ENCODE measurements at places on chromosomes 3 and 15.

DNA sequence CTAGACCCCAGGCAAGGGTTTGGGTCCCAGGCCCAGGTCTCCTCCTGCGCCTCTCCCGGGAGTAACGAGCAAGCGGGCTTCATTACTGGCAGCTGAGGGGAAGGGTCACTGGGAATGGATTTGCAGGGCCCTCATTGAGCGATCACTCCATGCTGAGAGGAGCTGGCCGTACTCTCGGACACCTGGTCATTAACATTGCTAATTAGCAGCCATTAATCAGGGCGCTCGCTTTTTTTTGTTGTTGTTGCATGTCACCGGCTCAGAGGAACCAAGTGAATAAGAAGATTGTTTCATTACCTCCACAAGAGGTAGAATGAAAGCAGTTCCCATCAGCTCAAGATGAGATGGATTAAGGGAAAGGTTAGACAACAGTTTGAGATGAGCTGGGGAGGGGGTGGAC is 293.0 kb upstream of the ATP11B start:
- no peak for DNase-seq

- no peak for DNase-seq
These were observed 4.5 kb upstream of the SCG5 start for GRCh38 chr15:32636908-32637567.

- no peak for DNase-seq
These were observed 154.4 kb downstream of the XXYLT1 start for GRCh38 chr3:195116407-195117185.

DNA sequence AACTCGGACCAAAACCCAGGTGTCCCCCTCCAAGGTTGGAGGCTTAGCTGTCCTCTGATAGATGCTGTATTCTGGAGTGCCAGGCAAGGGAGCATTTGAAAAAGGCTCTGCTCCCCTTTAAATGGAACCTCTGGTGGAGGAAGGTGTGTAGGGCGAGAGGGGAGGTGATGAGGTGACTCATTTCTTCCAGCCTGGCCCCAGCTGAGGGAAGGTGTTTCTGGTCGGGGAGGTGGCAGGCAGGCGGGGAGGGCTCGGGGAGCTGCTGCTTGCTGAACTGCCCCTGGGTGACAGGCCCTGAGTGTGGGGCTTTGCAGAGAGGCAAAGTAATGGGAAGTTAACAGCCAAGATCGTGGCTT is 18.8 kb downstream of the PSTPIP1 start:
- no peak for DNase-seq

DNA sequence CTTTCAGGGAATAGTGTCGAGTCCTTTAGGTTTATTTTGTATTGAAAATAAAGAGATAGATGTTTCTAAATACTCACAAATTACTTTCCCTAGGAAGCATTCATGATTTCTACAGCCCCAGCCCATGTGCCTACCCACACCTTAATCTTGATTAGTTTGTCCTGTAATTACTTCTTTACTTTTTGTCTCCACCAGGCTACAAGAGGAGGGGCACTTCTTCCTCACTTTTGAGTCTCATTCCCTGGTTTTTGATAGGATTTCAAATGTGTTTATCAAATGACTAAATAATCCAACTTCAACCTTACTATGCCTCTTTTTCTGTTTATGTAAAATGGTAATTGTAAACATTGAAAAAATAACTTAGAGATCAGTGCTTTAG is 1.8 kb downstream of the PXK start:
- DNase-seq, result no peak

DNA sequence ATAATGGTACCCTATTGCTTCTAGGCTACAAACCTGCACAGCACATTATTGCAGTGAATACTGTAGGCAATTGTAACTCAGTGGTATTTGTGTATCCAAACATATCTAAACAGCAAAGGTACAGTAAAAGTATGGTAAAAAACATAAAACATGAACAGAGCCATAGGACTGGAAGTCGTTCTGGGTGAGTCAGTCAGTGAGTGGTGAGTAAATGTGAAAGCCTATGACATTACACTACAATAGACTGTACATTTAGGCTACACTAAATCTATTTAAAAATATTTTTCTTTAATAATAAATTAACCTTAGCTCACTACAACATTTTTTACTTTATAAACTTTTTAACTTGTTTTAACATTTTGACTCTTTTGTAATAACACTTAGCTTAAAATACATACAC is 21.3 kb downstream of the RAB6B start:
- DNase-seq, result no peak

DNA sequence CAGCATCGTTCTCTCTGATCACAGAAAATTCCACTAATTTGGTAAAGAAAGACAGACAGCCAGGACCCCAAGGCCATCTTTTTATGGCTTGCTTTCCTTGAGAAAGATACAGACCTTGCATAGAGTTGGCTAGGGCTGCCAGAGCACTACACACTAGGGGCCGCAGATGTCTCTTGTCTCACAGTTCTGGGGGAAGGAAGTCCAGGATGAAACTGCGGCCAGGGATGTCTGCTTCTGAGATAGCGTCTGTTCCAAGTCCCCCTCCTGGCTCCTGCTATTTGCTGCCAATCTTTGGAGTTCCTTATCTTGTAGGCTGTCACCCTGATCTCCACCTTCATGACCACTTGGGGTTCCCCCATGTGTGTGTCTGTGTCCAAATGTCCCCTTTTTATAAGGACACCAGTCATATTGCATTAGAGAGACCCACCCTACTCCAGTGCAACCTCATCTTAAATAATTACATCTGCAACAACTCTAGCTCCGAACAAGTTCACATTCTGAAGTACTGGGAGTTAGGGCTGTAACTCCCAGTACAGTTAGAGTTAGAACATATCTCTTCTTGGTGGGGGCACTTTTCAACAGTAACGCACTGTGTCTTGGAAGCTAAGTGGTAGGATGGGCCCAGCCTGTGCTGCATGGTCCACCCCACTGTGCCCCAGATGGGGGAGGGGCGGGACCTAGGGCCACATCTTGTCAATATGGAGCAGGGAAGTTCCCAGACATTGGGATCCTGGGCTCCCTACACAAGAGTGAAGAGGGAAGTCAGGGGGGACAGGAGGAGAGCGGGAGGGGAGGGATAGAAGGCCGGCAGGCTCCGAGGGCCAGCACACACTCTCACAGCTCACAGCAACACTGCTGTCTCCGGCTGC is 42.2 kb downstream of the KLF15 start:
- no peak for DNase-seq

DNA sequence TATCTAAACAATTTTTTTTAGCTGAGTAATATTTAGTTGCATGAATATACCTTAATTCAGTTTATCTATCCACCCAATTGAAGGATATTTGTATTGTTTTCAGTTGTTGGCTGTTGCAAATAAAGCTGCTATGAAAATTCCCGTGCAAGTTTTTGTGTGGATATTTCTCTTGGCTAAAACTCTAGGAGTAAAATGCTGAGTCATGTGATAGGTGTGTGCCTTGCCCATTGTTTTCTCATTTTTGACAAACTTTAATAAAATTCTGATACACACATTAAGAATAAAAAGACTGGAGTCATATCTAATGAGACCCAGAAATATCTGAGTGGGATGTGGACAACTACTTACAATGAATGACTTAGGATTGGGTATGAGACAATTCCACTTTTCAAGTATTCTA is 78.6 kb downstream of the MDFIC2 start:
- no peak for DNase-seq

- DNase-seq, result no peak
These were observed 135.8 kb downstream of the TCF12 start for GRCh38 chr15:57054204-57054750.

GRCh38 chr3:66744986-66745385 is 244.2 kb upstream of the LRIG1 start:
- no peak for DNase-seq

DNA sequence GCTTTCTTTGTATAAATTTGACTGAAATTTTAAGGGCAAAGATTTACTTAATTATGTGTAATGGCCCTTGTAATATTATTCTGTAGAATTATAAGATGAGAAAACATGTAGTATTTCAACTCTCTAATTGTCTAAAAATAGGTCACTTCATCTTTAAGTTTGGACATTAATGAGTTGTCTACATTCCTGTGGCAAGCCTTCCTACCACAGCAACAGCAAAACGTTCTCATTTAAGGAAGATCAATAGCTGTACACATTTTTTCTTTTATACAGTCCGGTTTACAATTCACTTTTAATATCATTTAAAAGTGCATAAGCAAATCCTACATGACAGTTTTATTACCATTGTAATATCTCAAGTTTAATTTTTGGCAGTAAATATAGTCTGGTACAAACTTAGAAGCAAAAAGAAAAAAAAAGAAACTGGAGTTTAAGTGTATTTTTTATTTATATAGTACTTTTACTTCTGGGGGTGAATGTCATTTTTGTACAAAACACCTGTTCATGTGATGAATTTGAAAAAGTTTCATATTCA is 501.8 kb downstream of the ZPLD1 start:
- no peak for DNase-seq

DNA sequence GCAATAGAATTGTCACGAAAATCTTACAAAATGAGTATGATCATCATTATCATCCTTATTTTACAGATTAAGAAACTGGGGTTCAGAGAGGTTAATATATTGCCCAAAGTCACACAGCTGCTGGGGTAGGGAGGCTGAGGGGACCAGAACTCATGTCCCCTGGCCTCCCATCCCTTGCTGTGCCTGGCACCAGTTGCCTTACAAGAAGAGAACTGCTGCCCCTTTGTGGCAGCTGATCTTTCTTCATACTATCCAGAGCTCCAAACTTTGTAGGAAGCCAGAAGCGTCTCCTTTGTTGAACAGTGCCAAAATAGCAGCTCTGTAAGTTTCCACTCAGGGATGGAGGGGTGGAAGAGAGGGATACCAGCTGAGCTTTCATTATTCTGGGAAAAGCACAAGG is 236.8 kb upstream of the TBC1D5 start:
- no peak for DNase-seq

DNA sequence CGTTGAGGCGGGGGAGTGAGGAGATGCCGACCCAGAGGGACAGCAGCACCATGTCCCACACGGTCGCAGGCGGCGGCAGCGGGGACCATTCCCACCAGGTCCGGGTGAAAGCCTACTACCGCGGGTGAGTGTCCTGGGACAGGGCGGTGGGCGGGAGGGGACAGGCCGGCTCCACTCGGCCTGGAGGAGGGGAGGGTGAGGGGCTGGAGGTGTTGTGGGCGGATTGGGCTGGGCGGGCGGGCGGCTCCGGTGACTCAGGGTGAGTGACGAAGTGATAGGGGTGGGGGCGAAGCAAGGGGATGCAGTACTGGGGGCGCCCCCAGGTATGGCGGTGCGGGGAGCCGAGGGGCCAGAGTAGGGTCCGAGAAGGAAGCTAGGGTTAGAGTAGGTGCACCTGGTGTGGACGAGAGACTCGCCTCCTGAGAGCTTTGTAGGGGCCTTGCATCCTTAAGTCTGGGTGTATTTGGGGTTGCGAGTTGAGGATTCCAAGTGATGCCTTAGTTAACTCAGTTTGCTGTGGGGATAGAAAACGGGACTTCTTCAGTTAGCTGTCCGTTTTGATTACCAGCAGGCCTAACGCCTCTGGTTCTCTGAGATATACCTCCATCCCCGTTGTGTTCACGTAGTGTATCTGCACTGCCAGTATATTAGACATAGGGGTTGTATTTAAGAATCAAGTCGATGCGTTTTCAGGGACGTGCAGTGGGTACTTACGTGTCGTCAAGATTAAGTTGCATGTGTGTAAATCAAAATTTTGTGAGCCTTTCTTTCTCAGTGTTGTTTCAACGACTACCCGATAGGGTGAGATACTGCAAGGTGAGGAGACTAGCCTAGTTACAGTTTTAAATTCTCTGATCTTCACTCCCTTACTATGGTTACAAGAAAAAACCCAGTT is 670 bp downstream of the PRKCI start:
- peak; percentile 76 for DNase-seq

DNA sequence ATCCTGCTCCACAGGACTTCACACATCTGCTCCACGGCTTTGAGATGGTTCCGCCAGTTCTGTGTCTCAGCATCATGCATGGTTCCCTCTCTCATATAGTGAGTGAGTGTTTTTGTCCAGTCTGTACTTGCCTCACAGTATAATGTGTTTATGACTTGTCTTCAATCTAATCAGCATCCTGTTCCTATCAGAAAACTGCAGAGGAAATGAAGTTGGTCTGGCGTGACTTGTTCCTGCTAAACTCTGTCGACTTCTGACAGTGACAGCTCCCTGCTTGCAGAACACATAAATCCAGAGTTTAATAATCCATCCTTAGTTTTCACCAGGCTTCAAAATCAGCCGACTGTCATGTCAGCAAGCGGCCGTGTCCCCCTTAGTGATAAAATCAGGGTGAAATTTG is 222.3 kb downstream of the SLCO3A1 start:
- no peak for DNase-seq

- no peak for DNase-seq
These were observed 4.5 kb upstream of the KLHL40 start for GRCh38 chr3:42680806-42681205.

DNA sequence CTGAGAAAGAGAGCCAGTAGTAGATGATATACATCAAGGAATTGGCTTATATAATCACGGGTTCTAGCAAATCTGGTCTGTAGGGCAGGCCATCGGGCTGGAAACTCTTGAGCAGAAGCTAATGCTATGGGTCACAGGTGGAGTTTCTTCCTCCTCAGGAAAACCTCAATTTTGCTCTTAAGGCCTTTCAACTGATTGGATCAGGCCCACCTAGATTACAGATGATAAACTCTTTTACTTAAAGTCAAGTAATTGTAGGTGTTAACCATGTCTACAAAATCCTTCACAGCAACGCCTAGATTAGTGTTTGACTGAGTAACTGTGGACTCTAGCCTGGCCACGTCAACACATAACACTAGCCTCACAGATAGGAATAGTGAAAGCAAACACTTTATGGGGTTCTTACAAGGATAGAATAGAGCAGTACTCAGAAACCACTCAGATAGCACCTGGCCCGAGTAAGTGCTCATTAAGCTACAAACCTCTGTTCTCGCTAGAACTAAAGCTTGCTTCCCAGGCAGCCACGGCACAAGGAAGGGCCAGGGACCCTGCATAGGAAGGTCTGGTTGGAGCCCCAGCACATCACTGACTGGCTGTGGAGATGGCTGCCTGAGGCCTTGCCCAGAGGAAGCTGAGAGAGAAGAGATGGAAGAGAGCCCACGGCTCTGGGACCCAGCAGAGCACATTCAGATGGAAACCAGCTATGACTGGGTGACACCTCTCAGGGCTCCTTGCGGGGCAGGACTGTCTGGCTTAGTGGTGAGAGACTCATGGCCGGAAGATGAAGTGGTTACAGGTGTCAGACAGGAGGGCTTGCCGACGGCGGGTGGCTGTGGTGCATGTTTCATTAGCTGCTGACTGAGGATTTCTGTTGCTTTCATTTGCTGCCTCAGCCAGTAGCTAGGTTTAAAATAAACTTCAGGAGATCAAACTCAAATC is 202.5 kb upstream of the TLE3 start:
- DNase-seq, result no peak

DNA sequence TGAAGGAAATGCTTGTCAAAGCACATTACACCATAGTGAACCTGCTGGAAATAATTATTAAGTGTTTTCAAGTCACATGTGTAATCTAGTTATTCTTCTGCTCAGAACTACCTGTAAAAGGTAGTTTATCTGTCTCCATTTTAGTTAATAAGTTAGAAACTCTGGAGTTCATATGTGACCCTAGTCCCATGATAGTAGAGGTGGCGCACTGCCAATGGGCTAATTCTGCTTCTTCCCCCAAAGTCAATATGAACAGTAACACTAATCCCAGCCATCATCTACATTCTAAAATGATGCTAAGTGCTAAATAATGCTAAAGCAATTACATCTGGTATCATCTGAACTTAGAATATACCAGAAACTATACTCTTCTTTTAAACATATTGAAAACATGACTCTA is 361.0 kb upstream of the NECTIN3 start:
- DNase-seq, result no peak

GRCh38 chr3:100067589-100067988 is 46.7 kb downstream of the FILIP1L start:
- DNase-seq, result no peak

Measured in cardiac septum (tissue), 1 donor.